ENCODE measurements at places on chromosomes 3 and 15.

DNA sequence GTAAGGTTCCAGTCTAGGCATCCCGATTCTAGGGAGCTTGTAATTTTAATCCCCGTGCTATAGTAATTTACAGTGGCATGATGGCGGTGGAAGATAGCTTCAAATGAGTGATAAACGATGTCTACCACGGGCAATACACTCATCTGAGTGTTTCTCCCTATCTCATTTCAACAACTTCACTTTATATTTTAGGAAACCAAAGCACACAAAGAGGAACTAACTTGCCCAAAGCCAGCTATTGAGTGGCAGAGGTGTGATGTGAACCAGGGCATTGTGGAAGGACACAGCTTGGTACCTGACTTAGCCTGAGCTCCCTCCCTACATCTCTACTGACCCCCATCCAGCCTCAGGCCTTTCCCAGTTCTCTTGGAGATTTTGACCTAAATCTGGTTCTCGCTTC is 16.9 kb upstream of the FILIP1L start:
- no peak for DNase-seq

DNA sequence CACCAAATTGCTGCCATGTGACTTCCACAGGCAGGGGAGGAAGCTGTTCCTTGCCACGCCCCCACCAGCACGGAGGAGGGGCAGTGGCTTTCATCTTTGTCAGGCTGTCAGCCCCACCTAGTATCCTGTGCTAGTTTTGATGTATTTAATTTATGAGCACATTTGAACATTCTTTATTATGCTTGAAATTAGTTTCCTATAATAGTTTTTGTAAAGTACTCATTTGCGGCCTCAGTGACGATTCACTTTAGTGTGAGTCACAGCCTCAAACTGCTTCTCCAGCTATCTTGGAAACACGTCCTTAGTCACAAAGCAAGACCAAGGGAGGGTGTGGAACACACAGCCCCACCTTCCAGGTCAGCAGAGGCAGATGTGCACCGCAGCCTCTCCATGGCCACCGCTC is 239.9 kb upstream of the ATP10A start:
- DNase-seq: no peak

GRCh38 chr3:61560517-61561373 is 626 bp upstream of the PTPRG start:
- no peak for DNase-seq

GRCh38 chr3:70726961-70727360 is 414.5 kb upstream of the MDFIC2 start:
- no peak for DNase-seq

DNA sequence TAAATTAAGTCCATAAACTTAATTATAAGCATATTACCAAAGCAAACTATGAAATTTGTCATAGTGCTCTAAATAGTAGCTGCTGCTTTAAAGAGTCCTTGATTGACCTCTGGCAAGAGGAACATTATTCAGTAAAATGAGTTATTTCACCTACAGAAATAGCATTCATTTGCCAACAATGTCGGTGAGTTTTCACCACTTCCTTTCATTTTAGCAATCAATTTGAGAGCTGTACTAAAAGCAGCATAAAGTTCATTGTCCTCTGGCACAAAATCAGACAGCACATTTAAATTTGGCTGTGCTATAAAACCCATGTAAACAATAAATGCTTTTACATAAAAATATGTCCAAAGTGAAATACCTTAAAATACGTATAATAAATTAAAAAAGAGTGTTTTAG is 1515.7 kb downstream of the SI start:
- DNase-seq: no peak

GRCh38 chr15:87686339-87686738 is 570.2 kb downstream of the NTRK3 start:
- no peak for DNase-seq

GRCh38 chr3:31880020-31880419 is 101.0 kb downstream of the OSBPL10 start:
- DNase-seq: no peak

GRCh38 chr3:128609294-128609693 is 41.3 kb downstream of the RPN1 start:
- no peak for DNase-seq

DNA sequence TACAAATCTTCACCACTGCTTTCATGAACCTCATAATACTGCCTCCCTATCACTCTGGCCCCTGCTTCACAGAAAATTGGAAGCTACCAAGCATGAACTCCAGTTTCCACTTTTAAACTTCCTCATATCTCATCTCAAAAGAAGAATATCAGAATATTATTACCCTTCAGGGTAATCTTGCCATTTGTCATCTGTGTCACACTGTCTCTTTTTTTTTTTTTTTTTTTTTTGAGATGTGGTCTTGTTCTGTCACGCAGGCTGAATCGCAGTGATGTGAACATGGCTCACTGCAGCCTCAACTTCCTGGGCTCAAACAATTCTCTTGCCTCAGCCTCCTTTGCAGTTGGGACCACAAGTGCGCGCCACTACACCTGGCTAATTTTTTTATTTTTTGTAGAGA is 80.4 kb upstream of the TCF12 start:
- no peak for DNase-seq

GRCh38 chr15:59290295-59291212 is 82.1 kb downstream of the MYO1E start:
- DNase-seq: no peak

GRCh38 chr3:113685956-113686721 is 10.3 kb downstream of the USF3 start:
- DNase-seq: no peak

- DNase-seq: no peak
Measured at GRCh38 chr15:78389322-78389721, 48.7 kb upstream of the IREB2 start.

Measured in activated CD4-positive, CD25-positive, alpha-beta regulatory T cell (primary cell).